ENCODE measurements at places on chromosomes 7 and 10. TPM values are rescaled to one million over a fixed set of nuclear protein-coding genes. Genes with fewer than 3 reads are reported as not detected.

DNA sequence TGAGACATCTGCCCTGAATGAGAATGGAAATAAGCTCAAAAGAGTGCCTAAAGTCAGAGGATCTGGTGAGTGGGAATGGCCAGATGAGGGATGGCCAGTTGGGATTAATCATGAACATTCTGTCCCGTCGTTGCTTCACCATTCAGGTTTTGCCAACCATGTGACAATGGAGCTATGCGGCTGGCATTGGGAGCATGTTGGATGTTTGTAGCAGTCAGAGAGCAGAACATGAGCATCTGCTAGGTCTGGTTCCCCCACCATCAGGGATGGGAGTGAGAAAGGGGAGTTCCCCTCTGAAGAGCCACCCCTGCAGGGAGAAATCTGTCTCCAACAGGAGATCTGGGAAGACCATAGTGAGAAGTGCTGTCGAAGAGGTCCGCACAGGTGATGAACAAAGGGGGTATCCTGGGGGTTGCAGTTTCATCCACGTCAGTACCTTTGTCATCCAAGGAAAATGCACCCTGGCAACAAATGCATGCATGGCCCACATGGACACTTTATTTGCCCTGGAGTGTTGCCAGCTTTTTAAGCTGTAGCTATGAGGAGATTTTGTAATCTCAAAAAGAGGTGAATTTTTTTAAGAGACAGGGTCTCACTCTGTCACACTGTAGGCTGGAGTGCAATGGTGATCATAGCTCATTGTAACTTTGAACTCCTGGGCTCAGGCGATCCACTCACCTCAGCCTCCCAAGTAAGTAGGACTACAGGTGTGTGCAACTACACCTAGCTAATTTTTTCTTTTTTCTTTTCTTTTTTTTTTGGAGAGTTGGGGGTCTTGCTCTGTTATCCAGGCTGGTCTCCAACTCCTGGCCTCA, 190.2 kb downstream of the CAMK1D start:
- no peak overlapping the region for H3K4me3 ChIP-seq
- no peak overlapping the region for H3K27ac ChIP-seq
- no peaks in the 10 kb centered on the region for H3K27me3 ChIP-seq
- no peaks in the 10 kb centered on the region for H3K4me1 ChIP-seq
- DNase-seq: no peak

Gene MYO1G
- total RNA-seq: 224 TPM

DNA sequence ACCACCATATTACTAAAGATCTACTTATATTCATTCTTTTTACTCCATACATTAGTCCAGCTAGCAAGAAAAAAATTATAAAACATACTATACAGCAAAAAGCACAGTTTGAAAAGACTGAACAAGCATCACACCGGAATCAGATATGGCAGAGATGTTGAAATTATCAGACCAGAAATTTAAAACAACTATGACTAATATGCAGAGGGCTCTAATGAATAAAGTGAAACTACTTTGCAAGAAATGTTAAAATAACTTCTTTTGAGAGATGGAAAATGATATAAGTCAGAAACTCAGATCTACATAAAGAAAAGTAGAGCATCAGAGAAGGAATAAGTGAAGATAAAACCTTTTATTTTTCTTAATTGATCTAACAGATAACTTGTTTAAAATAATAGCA, 50.9 kb downstream of the SGCE start:
- no peak overlapping the region for H3K27ac ChIP-seq
- no peaks in the 10 kb centered on the region for H3K4me1 ChIP-seq
- H3K4me3 ChIP-seq: no peak overlapping the region
- no peaks in the 10 kb centered on the region for H3K27me3 ChIP-seq

GRCh38 chr7:155298288-155298833, 683 bp downstream of the INSIG1 start:
- DNase-seq: no peak
- peaks cover 13% of the 10 kb centered on the region for H3K36me3 ChIP-seq
- H3K4me3 ChIP-seq: peak overlapping the region; percentile 94
- H3K4me1 ChIP-seq: peaks cover 6% of the 10 kb centered on the region
- no peaks in the 10 kb centered on the region for H3K27me3 ChIP-seq
- H3K27ac ChIP-seq: peak overlapping the region; percentile 88

Gene SLC18A3
- total RNA-seq: not detected

DNA sequence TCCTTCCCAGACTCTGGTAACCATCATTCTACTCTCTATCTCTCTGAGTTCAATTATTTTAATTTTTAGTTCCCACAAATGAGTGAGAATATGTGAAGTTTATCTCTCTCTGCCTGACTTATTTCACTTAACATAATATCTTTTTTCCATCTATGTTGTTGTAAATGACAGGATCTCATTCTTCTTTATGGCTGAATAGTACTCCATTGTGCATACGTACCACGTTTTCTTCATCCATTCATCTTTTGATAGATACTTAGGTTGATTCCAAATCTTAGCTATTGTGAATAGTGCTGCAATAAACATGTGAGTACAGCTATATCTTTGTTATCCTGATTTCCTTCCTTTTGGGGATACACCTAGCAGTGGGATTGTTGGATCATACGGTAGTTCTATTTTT, 23.9 kb downstream of the RPA3 start:
- no peaks in the 10 kb centered on the region for H3K36me3 ChIP-seq
- H3K27ac ChIP-seq: no peak overlapping the region
- H3K4me1 ChIP-seq: peaks cover 4% of the 10 kb centered on the region
- H3K27me3 ChIP-seq: no peaks in the 10 kb centered on the region
- H3K4me3 ChIP-seq: no peak overlapping the region

GRCh38 chr7:119945822-119946221, 327.2 kb upstream of the KCND2 start:
- H3K27me3 ChIP-seq: no peaks in the 10 kb centered on the region
- no peak overlapping the region for H3K27ac ChIP-seq
- DNase-seq: no peak

- H3K4me3 ChIP-seq: peak within 1 kb of the TSS; percentile 96
- H3K27me3 ChIP-seq: no peaks in the 10 kb centered on the region
- H3K27ac ChIP-seq: no peak within 1 kb of the TSS
- DNase-seq: no peak
- H3K36me3 ChIP-seq: no peaks in the 10 kb centered on the region
These were observed at the start of gene EPHB6 for GRCh38 chr7:142854372-142855113. TSS of gene EPHB6 (plus strand) at chr7:142855076. CDS start at chr7:142863228, 8,152 bp downstream.

Gene IL15RA
- 9.9 TPM for total RNA-seq

GRCh38 chr7:36736899-36737211, 12.6 kb upstream of the AOAH start:
- H3K36me3 ChIP-seq: no peaks in the 10 kb centered on the region
- H3K27me3 ChIP-seq: no peaks in the 10 kb centered on the region
- no peak overlapping the region for H3K4me3 ChIP-seq

- no peaks in the 10 kb centered on the region for H3K4me1 ChIP-seq
- H3K36me3 ChIP-seq: no peaks in the 10 kb centered on the region
- no peak overlapping the region for H3K4me3 ChIP-seq
These were observed 172.9 kb downstream of the TMEM26 start for GRCh38 chr10:61280303-61280702.

- H3K36me3 ChIP-seq: no peaks in the 10 kb centered on the region
- peaks cover 4% of the 10 kb centered on the region for H3K4me1 ChIP-seq
- no peaks in the 10 kb centered on the region for H3K27me3 ChIP-seq
- no peak overlapping the region for H3K4me3 ChIP-seq
These were observed 44.9 kb downstream of the SMURF1 start for GRCh38 chr7:99098824-99099498.

Gene ERVW-1
- total RNA-seq: not detected

- H3K36me3 ChIP-seq: no peaks in the 10 kb centered on the region
- H3K4me1 ChIP-seq: peaks cover 6% of the 10 kb centered on the region
- no peak overlapping the region for H3K4me3 ChIP-seq
These were observed 62.0 kb downstream of the AKR1D1 start for GRCh38 chr7:138138244-138138643.

- no peaks in the 10 kb centered on the region for H3K4me1 ChIP-seq
- no peak for DNase-seq
- no peak overlapping the region for H3K4me3 ChIP-seq
These were observed 232.6 kb upstream of the CDC14C start for GRCh38 chr7:48691788-48692187.

- H3K4me1 ChIP-seq: no peaks in the 10 kb centered on the region
- no peak for DNase-seq
- no peak overlapping the region for H3K27ac ChIP-seq
- H3K4me3 ChIP-seq: no peak overlapping the region
- no peaks in the 10 kb centered on the region for H3K36me3 ChIP-seq
These were observed 47.9 kb upstream of the STK17A start for GRCh38 chr7:43535031-43535451.

GRCh38 chr7:53218730-53219504, 183.5 kb downstream of the POM121L12 start:
- no peak for DNase-seq
- no peaks in the 10 kb centered on the region for H3K27me3 ChIP-seq
- H3K4me3 ChIP-seq: no peak overlapping the region
- no peaks in the 10 kb centered on the region for H3K4me1 ChIP-seq
- H3K27ac ChIP-seq: no peak overlapping the region
- H3K36me3 ChIP-seq: no peaks in the 10 kb centered on the region

DNA sequence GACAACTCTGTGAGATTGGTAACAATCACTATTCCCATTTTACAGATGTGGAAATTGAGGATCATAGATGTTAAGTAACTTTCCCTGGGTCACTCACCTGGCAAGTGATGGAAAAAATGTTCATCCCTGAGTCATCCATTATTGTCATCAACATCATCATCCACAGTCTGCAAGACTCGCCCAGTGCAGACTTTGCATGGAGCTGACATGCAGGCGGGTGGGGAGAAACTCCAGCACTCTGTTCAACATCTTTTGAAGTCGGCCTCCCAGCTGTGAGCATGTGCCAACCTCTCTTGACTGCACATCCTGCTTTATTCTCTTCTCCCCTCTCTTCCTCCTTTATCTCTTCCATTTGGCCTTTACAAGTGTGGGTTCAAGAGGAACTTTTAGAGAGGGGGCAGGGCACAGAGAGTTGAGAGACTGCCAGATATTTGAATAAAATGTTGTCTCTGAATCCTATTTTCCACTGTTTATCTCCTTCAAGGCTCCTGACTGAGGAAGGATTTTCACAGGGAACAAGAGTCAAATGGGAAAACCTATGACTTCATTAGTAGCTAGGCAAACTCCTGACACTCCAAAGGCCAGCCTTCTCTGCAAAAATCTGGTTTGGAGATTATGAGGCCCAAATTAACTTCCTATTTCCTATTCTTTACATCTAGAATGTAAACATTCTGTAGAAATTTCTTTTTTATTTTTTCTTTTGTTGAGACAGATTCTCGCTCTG, 283.7 kb upstream of the PODXL start:
- H3K36me3 ChIP-seq: no peaks in the 10 kb centered on the region
- peaks cover 1% of the 10 kb centered on the region for H3K27me3 ChIP-seq
- no peaks in the 10 kb centered on the region for H3K4me1 ChIP-seq
- DNase-seq: no peak

DNA sequence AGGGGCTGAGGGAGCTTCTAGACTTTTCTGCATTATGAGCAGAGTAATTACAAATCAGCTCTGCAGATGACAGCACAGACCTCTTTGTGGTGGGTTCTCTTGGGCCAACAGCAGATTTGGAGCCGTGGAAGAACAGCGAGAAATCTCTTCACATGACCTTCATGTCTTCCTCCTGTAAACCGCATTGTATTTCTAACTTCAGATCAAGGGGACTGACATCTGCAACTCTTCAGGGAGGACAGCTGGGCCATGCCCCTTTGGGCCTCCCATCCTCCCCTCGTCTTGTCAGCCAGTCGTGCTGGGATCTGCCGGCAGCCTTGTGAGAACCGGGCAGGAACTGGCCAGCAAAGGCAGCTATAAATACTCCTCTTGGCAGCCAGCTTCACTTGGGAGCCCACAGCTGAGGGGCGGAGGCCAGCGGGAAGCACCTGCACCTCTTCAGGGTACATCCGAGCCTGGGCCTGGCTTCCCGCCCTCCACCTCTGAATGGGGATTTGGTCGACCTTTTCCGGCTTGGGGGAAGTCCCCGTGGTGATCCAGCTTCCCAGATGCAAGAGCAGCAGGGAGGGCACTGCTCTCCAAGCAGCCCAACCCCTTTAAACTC, 54.7 kb downstream of the STEAP1B start:
- H3K36me3 ChIP-seq: no peaks in the 10 kb centered on the region
- H3K27ac ChIP-seq: peak overlapping the region; percentile 67
- H3K4me3 ChIP-seq: no peak overlapping the region

Gene ABCB4
- total RNA-seq: 6.0 TPM

Gene CC2D2B
- total RNA-seq: 0.72 TPM

Gene ABCB1
- total RNA-seq: 2.5 TPM

GRCh38 chr10:87816163-87816897, 1.7 kb downstream of the ATAD1 start:
- DNase-seq: no peak
- H3K36me3 ChIP-seq: no peaks in the 10 kb centered on the region
- H3K4me1 ChIP-seq: peaks cover 4% of the 10 kb centered on the region
- peak overlapping the region; percentile 94 for H3K4me3 ChIP-seq
- H3K27me3 ChIP-seq: no peaks in the 10 kb centered on the region
- H3K27ac ChIP-seq: peak overlapping the region; percentile 98

DNA sequence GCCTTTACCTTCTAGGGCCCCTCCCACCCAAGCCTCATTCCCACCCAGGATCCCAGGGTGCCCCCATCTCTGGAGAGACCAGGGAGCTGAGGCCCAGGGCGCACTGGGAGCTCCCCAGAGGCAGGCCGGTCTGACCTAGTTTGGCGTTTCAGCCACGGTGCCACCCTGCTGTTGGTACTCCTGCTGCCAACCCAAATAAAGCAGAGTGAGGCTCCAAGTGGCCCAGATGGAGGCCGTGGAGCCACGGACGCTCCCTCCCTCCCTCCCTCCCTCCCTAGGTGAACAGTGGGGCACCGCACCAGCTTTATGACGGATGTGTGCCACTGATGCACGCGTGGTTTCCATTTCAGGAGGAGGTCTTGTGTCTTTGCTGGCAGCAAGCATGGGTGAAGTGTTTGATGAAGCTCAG, 1.8 kb downstream of the INPP5A start:
- no peaks in the 10 kb centered on the region for H3K36me3 ChIP-seq
- no peak overlapping the region for H3K27ac ChIP-seq
- H3K27me3 ChIP-seq: no peaks in the 10 kb centered on the region
- DNase-seq: no peak
- H3K4me1 ChIP-seq: peaks cover 33% of the 10 kb centered on the region

Gene CFAP69
- total RNA-seq: 1.1 TPM

GRCh38 chr7:26506196-26506595, 214.5 kb downstream of the SNX10 start:
- H3K27me3 ChIP-seq: no peaks in the 10 kb centered on the region
- DNase-seq: no peak
- H3K27ac ChIP-seq: no peak overlapping the region
- H3K4me1 ChIP-seq: no peaks in the 10 kb centered on the region
- no peaks in the 10 kb centered on the region for H3K36me3 ChIP-seq

Gene GJD4
- not detected for total RNA-seq

GRCh38 chr10:44424957-44425356, 40.1 kb upstream of the CXCL12 start:
- no peaks in the 10 kb centered on the region for H3K27me3 ChIP-seq
- DNase-seq: no peak
- no peaks in the 10 kb centered on the region for H3K36me3 ChIP-seq
- H3K4me1 ChIP-seq: no peaks in the 10 kb centered on the region
- no peak overlapping the region for H3K27ac ChIP-seq
- no peak overlapping the region for H3K4me3 ChIP-seq

Gene CACNB2
- total RNA-seq: 1.1 TPM

GRCh38 chr10:122342293-122343134, 32.0 kb upstream of the PLEKHA1 start:
- no peak overlapping the region for H3K27ac ChIP-seq
- H3K4me3 ChIP-seq: no peak overlapping the region
- DNase-seq: no peak
- H3K36me3 ChIP-seq: no peaks in the 10 kb centered on the region
- no peaks in the 10 kb centered on the region for H3K27me3 ChIP-seq
- H3K4me1 ChIP-seq: no peaks in the 10 kb centered on the region

GRCh38 chr10:70584909-70585544, 17.5 kb downstream of the PRF1 start:
- H3K4me3 ChIP-seq: no peak overlapping the region
- H3K4me1 ChIP-seq: peaks cover 28% of the 10 kb centered on the region
- no peaks in the 10 kb centered on the region for H3K27me3 ChIP-seq
- DNase-seq: no peak
- no peak overlapping the region for H3K27ac ChIP-seq
- H3K36me3 ChIP-seq: no peaks in the 10 kb centered on the region

Gene ATOH7
- not detected for total RNA-seq

Gene VIPR2
- not detected for total RNA-seq

Data from GM12878 (cell line).